T-helper 1 cell (primary cell): ENCODE measurements at places on chromosomes 11 and 22.

DNA sequence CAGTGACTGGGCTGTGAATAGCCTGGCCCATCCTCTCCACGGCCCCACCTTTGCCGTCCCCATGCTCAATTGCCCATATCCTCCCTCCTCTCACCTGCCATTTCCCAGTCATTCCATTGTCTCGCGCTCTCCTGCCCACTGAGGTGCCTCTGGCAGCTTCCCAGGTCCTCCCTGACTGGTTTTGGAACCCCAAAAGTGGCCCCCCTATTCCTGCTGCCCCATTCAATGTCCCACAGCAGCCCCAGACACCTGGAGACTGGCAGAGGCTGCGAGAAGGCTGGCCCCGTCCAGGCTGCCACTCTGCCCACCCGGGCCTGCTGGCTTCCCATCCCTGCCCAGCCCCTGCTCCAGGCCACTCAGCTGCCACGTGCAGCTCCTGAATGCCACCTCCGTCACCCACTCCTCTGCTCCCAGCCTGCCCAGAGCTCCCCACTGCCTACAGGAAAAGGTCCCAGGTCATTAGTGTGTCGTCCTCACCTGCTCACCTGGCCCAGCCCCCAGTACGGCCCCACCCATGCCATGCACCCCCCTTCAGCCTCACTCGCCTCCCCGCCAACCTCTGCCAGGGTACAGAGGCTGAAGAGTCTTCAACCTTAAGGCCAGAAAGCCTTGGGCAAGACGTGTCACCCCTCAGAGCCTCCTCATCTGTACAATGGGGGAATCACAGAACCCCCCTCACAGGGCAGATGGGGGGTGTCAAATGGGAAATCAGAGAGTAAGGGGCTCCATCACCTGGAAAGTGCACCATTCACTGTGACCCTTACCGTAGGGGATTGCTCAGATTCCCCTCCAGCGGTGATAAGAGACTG is 37.5 kb downstream of the KCNJ4 start:
- DNase-seq = no peak

- no peak for DNase-seq
Measured at GRCh38 chr22:40039482-40040115, 44.8 kb downstream of the FAM83F start.

DNA sequence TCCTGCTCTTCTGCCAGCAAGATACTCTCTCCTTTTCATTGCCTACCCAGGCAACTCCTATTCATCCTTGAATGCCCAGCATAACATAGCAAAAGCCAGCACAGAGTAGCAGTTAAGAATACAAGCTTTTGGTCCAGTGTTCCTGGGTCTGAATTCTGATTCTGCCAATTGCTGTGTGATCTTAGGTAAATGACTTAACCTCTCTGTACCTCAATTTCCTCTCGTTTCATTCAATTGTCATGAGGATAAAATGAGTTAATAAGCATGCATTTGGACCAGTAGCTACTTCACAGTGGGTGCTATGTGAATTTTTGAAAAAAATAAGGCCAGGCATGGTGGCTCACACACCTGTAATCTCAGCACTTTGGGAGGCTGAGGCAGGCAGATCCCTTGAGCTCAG is 346.0 kb downstream of the BUD13 start:
- DNase-seq = no peak

DNA sequence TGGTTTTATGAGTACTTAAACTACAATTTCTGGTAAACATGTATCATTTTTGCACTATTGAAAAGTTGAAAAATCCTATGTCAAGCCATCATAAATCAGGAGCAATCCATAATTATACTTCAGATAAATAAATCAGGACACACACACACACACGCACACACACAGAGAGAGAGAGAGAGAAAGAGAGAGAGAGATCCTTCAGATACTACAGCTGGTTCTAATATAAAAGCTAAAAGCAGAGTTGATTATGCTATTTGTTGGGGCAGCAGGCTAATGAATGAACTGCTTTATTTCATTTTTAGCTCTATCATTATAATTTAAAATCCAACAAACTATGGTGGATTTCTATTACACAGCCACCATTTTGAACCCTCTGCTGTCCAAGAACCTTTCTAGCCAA is 322.4 kb upstream of the CCDC90B start:
- no peak for DNase-seq

DNA sequence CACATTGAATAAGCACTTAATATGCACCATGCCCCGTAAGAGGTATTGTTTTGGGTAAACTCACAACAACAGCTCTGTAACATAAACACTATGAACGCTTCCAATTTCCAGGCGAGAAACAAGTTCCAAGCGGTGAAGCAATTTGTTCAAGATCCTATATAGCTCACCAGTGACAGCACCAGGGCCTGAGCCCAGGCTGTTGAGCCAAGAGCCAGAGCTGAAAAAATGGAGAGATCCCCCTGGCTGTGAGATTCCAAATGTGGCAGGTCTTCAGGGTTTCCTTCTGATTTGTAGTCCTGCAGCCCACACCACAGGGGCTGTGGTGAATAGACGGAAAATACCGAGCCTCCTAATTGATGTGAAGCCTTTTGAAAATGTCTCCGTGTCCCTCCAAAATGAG is 268.0 kb upstream of the KIRREL3 start:
- DNase-seq = no peak

GRCh38 chr11:2191883-2192282 is 20.3 kb upstream of the TH start:
- no peak for DNase-seq

DNA sequence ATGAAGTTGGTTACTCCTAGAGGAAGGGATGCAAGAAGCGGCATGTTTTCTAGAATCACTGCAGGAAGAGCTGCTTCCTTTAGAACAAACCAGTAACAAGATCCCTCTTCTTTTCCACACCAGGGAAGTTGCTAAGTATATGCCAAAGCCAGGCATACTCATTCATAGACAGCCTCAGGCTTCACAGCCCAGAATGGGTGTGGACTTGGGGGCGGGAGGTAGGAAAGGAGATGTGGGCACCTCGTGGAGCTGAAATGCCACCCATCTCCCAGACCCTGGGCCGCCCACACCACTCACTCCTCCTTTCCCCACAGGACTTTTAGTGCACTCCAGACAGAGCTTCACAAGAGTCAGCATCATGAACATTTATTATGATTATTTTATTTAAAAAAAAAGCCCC is 16.0 kb upstream of the TMEM121B start:
- DNase-seq = no peak

GRCh38 chr22:33706100-33706499 is 214.2 kb downstream of the LARGE1 start:
- no peak for DNase-seq

- DNase-seq = no peak
Measured at GRCh38 chr11:34425867-34426266, 12.9 kb upstream of the CAT start.

GRCh38 chr11:100011697-100012096 is 675.4 kb upstream of the ARHGAP42 start:
- DNase-seq = no peak

- no peak for DNase-seq
Measured at GRCh38 chr11:63910675-63911074, 6.3 kb downstream of the RCOR2 start.

GRCh38 chr11:497565-498296 is 9.3 kb downstream of the RNH1 start:
- no peak for DNase-seq

DNA sequence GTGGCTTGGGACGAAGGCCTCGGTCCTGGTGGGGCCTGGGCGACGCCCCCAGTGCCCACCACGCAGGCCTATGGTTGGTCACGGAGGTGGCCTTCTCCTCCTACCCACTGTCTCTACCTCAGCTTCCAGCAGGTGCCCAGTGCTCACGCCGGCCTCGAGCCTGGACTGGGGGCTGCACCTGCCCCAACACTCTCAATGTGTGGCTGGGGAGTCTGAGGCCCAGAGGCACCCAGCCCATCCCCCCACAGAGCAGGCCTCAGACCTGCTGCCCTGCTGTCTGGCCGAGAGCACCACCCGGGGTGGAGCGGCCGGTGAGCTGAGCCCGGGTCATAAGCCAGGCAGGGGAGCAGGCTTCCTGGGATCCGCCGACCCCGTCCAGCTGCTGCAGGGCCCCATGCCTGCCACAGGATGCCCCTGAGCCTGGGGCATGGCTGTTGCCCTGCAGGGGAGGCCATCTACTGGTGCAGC is 28.6 kb upstream of the MUC5AC start:
- DNase-seq = no peak

DNA sequence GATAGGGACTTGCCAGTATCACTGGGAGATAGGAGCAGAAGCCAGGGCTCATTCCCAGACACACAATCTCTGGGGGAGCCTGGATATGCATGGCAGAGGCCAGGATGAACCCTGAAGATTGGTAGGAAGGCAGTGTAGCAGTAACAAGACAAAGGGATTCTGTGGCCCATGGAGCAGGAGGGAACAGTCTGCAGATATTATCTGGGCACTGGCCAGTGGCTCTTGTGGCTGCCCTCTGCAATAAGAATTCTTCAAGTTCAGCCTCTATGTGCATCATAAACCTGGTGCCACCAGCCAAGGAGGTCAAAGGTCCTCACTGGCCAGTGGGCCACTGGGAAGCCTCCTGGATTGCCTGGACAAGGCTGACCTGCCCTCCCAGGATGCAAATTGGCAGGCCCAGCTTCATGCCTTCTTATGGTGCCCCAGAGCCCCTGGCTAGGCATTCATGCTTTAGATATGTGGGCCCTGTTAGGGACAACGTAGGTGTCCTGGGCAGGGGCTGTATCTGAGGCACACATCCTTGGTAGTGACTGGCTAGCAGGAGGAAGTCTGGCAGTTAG is 29.2 kb downstream of the KCNQ1OT1 start:
- DNase-seq = no peak

DNA sequence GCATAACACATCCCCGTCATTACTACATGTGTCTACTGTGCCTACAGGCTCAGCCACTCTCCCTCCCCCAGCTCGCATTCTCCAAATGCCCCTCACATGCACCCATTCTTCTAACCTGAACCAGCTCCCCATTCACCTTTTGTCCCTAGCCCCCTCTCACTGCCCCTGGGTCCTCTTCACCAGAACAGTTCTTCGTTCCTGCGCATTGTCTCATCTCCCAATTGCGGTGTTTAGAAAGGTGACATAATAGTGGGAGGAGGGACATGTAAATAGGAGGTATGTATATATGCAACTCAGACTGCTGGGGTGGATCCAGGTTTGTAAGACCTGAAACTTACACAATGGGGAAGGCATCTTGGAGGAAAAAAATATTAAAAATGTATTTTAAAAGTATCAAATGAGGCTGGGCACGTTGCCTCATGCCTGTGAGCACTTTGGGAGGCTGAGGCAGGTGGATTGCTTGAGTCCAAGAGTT is 4.7 kb upstream of the VSIG2 start:
- DNase-seq = no peak

GRCh38 chr11:2813141-2813908 is 72.2 kb downstream of the CDKN1C start:
- no peak for DNase-seq

- DNase-seq = no peak
Measured at GRCh38 chr11:112511271-112511670, 250.6 kb upstream of the PLET1 start.

GRCh38 chr22:28629420-28630176 is 50.0 kb downstream of the TTC28 start:
- DNase-seq = no peak
